ENCODE measurements at places on chromosomes 1 and 21.

- DNase-seq = no peak
Measured at GRCh38 chr1:53380296-53380695, 52.4 kb upstream of the LRP8 start.

DNA sequence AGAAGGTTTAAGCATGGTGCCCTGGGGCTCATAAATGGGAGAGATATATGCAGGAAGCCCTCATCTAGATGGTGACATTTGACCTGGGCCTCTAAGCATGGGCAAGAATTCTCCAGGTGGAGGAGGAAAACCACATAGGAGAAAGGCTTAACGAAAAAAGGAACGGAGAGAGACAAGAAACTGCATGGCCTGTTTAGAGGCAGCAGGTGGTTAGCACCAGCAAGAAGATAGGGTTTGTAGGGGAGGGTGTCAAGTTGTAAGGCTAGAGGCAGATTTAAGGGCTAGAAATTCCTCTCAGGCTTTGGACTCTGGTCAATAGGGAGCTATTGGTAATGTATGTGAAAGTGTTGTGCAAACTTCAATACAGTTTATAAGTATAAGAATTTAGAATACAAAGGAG is 8.2 kb upstream of the MAPKAPK2 start:
- no peak for DNase-seq

- peak; percentile 95 for DNase-seq
Measured at GRCh38 chr1:7470904-7471638, 300.0 kb upstream of the VAMP3 start.

- no peak for DNase-seq
Measured at GRCh38 chr1:43818691-43819090, 111.4 kb downstream of the ST3GAL3 start.

DNA sequence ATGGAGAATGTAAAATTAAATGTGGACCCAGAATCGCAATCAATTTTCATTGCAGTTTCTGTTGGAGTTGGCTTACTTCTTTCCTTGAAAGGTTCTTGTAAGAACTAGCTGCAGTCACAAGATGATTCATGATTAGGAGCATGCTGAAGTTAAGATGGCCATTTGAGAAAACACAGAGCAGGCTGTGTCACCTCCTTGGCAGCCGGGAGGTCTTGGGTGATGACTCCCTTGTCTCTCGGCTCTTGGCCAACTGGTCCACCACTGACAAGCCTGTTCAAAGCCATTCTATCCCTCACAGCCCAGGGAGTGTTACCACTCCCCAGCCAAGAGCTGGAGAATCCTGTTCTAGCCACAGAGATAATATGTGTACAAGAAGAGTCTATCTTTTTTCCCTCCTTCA is 40.6 kb downstream of the OPTC start:
- peak; percentile 77 for DNase-seq

GRCh38 chr21:29030909-29031308 is 6.4 kb downstream of the USP16 start:
- DNase-seq = no peak

Data from SJSA1 (cell line).